GDM1 (cell line): ENCODE measurements at places on chromosomes 6 and 20.

DNA sequence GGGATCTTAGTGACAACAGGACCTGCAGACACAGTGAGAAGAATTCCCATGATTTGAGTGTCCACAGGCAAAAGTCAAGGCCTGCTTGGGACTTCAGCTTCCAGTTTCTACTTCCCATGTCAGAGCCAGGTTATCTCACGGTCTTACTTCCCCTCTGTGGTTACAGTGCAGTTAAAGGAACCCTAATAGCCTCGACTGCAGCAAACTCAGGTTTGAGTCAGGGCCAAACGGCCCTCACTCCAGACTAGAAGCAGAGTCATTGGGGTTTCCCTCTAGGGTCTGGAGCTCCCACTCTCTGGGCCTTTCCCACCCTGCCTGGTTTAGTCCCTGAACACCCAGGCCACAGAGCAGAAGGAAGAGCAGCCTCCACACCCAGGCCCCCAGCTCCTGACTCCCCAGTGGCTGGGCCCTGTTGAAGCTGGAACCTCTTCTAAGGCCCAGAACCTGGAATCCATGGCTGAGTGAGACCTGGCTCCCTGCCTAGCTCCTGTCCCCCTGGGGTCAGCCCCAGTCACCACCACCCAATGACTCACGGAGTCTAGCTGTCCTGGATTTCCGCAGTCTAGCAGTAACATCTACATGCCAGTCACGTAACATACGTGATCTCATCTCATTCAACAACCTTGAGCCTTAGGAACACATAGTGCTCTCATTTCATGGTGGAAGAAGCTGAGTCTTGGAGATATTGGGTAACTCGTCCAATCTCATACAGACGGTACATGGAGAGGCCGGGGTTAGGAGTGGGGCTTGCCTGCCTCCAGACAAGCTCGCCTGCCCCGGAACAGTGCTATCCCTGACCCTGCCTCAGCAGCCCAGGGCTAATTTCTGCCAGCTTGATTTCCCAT lies 9.2 kb upstream of the GHRH start:
- peak; percentile 76 for DNase-seq

DNA sequence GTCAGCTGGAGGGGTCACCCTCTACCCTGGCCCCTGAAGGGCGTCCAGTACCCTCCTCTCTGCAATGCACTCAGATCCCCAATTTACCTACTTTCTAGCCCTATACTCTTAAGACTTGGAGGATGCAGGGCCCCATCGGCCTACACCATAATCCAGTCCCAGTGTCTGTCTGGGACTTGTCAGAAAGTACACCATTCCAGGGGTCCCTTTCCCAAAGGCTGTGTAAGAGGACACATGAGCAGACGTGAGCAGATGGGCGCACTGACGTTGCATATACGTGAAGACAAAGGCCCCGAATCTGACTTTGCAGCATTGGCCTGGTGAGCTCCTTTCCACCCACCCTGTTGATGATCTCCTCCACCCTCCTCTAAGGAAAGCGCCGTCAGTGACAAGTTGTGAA lies 20.9 kb upstream of the SMOC2 start:
- no peak for DNase-seq

GRCh38 chr6:148342100-148342349 lies 613 bp upstream of the SASH1 start:
- no peak for DNase-seq

DNA sequence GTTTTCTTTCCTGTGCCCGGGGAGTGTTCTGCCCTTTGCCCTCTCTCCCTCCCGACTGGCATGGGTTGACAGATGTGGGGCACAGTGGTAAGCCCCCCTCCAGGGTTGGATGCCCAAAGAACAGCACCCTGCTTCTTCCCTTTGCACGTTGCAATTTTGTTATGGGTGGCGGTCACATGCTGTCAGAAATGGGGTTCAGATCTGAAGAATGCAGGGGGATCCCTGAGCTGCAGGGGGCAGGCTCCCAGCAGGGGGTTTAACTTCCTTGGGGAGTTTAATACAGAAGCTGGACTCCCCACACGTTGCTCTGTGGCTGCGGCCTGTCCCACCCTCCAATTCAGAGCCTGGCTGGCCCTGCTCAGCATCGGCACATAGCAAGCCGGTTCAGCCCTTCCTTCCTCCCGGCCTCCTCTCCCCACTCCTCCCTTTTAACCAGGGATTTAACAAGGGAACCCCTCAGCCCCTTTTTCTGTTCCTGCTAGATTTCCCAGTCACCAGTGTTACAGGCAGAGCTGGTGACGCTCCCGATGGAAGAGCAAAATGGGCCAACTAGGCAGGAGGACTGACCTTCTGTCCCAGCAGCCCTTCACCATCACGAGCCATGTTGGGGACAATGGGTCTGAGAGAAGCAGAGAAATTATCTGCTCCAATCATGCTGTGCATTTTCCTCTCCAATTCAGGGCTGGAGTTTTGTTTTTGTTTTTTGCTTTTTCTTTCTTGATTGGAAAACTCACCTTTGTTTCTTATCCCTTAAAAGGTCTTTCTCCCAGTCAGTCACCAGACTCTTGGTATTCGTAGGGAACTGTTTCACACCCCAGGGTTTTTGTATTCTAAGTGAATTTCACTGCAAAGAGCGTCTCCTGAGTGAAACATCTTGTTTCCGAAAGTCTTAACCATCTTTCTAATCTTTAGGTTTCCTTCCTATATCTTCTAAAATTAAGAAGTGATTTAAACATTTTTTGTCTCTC lies 6.8 kb downstream of the FOXF2 start:
- no peak for DNase-seq

- DNase-seq = no peak
Measured at GRCh38 chr6:36963451-36964290, 9.1 kb downstream of the PI16 start.

DNA sequence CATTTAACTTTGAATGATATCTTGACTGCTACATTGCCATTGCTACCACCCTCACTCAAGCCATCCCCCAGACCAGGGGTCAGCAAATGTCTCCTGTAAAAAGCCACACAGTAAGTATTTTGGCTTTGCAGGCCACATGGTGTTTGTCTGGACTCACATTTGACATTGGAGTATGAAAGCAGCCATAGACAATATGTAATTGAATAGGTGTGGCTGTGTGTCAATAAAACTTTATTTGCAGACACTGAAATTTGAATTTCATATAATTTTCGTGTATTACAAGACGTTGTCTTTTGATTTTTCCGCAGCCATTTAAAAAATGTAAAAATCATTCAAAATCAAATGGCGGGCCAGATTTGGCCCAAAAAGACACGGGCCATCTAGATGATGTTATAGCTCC lies 36.3 kb upstream of the OCSTAMP start:
- no peak for DNase-seq

DNA sequence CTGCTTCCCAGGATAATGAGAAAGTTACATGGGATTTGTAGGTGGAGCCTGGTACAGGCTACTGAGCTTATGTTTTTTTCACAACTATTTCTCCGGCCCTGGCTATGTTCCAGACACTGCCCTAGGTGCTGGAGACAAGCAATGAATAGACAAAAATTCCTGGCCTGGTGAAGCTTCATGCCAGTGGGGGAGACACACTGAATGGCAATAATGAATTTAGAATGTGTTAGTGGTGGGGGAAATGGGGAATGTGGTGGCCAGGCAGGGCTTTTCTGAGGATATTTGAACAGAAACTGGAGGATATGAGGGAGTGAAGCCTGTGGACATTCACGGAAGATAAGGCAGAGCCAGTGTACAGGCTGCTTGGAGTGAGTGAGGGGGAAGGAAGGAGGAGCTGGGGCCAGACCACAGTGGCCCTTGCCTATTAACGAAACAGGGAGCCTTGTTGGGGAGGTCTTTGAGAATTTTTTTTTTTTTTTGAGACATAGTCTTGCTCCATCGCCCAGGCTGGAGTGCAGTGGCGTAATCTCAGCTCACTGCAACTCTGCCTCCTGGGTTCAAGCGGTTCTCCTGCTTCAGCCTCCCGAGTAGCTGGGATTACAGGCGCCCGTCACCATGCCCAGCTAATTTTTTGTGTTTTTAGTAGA lies 6.6 kb downstream of the FOXS1 start:
- no peak for DNase-seq

DNA sequence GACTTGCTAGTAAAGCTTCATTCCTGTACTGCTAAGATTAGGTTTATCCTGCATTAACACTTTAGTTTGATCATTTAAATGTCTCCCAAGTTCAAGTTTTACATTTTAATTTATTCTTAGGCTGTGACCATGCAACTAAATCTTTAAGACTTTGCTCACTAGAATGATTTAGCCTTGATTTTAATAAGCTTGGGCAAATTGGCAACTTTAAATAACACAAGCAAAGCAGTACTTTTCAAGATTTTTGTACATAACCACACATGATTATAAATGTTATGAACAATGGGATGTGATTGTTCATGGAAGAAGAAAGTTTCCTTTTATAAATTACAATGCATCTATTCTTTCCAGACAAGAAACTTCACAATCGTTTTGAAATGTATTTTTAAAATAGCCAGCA lies 948.0 kb upstream of the EPHA7 start:
- no peak for DNase-seq

GRCh38 chr6:47733879-47734558 lies 35.6 kb downstream of the ADGRF4 start:
- DNase-seq = no peak

DNA sequence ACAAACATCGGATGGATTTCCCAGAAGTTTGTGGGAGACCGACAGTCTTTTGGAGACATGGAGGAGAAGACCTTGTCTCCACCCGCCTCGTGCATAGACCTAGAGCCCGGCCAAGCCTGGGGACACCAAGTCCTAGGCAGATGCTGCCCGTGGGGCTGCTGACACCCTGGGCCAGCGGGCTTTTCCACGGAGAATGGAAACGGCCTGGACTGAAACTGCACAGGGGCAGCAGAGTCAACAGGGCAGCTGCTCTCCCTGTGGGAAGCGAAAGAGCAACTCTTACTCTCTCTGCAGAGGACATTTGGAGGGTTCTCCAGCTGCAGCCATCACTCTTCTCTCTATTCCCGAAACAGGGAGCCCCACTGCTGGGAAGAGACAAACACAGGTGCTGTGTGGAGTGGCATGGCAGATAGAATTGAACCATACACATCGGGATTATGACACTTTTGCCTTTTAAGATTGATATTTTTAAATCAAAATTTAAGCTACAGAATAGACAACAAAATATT lies 401.2 kb downstream of the THBS2 start:
- DNase-seq = no peak

GRCh38 chr6:129586815-129587214 lies 123.2 kb downstream of the ARHGAP18 start:
- DNase-seq = no peak

DNA sequence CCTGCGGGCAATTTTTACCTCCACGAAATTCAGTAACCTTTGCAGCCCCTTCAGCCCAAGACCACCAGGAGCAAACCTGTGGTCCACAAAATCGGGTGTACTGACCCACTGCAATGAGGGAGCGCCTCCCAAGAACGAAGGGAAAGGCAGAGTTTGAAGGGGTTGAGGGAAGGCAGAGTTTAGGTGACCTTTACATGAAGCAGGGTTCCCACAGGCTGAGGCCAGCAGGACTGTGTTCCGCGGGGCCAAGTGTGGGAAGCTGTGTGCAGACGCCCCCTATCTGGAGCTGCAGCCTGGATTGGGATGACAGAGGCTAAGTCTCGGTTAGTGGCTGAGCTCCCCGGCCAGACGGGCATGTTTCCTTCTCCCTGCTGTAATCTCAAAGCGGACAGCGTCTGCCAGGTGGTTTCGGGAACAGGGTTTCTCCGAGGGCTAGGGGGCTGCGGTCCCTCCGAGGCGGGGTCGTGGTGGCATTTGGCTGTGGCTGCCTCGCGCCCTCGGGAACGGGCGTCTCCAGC lies 826 bp upstream of the PYGB start:
- DNase-seq = no peak

DNA sequence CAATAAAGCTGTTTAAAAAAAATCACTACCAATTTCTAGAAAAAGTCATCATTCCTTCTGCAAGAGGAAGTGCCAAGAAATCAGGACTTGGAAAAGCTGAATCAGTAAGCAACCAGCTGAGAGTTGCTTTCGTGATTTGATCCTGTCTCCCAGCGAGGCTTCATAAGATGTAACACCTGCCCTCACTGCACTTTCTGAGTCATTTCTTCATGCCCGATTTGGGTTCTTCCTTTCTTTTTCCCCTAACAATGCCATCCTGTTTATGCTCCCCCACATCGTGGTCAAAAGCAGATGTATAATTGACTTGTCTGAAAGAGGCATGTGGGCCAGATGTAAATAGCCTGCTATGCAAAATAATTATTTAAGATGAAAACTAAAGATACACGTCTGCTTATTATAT lies 52.1 kb downstream of the RIPOR2 start:
- no peak for DNase-seq

DNA sequence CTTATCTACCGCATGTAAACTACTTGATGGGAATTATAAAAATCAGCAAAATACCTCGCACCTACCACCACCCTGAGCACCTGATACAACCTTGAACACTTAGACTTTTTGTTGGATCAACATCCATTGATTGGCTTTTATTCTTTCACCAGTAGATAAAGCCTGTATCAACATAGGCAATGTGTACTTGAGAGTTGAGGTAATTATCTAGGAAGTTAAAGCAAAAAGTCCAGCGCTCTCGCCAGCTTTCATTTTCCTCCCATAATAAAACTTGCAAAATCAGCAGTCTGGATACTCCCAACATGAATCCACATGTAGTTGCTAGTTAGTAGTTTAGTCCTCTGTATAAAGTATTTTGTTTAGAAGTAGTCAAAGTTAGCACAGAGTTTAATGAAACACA lies 132.0 kb upstream of the PRDM1 start:
- no peak for DNase-seq

- DNase-seq = no peak
Measured at GRCh38 chr6:123526128-123526527, 110.6 kb downstream of the TRDN start.

- DNase-seq = no peak
Measured at GRCh38 chr6:56911847-56912246, 43.1 kb upstream of the BEND6 start.

GRCh38 chr6:1135726-1136414 lies 176.0 kb upstream of the FOXQ1 start:
- DNase-seq = no peak

DNA sequence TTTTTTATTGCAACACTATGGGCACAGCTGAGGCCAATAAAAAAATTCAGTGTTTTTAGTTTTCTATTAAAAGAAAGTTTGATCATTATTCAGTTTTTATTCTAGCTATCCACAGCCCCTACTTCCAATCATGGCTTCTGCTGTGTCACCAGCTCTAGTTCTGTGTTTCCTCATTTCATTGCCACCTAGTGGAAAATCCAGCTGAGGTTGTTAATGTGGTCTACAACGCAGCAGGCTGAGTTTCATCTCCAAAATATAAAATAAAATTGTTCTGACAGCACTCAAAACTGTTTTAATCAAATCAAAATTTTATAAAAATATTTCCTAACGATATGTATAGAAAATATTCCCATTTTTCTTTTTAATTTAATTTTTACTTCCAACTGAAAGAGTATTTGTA lies 13.6 kb downstream of the COL9A1 start:
- no peak for DNase-seq

GRCh38 chr6:145733810-145734209 lies 1.5 kb downstream of the EPM2A start:
- DNase-seq = no peak

DNA sequence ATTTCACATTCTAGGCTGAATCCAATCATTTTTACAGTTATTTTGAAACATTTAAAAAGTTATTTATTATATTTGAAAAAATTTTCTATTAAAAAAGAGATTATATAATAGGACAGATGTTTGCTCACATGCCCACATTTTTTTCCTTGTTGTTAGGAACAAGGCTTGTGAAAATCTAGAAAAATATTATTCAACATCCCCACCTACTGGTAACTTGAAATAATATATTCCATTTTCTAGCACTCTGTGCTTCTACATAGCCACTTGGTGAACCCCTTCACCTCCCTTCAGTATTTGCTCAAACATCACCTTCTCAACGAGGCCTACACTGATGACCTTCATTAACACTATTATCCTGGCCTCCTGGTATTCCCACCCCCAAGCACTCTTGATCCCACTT lies 18.3 kb upstream of the GPRC6A start:
- no peak for DNase-seq

GRCh38 chr6:112307707-112308106 lies 39.4 kb upstream of the RFPL4B start:
- DNase-seq = no peak
